Glomerular endothelial cell (primary cell): ENCODE measurements at places on chromosomes 2 and 18. TPM values are rescaled to one million over a fixed set of nuclear protein-coding genes. Genes with fewer than 3 reads are reported as not detected.

GRCh38 chr2:148906124-148906523, 31.1 kb downstream of the KIF5C start:
- no peak for DNase-seq

DNA sequence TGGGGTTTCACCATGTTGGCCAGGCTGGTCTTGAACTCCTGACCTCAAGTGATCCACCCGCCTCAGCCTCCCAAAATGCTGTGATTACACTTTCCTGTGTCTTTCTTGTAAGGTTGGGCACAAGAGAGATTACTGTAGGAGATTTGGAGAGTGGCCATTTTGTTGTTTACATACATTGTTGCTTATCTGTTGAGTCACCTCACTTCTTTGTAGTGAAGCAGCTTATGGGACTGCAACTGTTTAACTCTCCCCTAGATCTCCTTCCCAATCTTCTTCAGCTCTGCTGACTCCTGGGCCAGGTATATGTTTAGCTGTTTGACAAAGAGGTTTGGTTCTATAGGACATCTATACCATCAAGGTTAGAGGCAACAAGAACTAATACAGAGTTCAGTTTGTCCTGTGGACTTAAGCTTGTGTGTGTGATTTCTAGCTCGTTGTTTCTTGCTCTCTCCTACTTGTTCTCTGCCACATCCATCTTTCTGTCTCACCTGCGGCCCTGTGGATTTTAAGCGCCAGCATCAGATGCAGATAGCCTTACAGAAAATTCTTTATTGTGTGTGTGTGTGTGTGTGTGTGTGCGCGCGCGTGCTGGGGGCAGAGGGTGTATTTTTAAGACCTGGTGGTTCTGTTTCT, 95.4 kb downstream of the HAUS1 start:
- DNase-seq, result no peak

- no peak for DNase-seq
Observed at GRCh38 chr2:236554629-236555282, 14.9 kb upstream of the ACKR3 start.

GRCh38 chr2:101500180-101500579, 25.3 kb upstream of the RFX8 start:
- DNase-seq, result no peak

GRCh38 chr2:232028631-232029030, 67.1 kb downstream of the DIS3L2 start:
- no peak for DNase-seq

- DNase-seq, result no peak
Observed at GRCh38 chr18:13165636-13166423, 52.7 kb upstream of the LDLRAD4 start.

DNA sequence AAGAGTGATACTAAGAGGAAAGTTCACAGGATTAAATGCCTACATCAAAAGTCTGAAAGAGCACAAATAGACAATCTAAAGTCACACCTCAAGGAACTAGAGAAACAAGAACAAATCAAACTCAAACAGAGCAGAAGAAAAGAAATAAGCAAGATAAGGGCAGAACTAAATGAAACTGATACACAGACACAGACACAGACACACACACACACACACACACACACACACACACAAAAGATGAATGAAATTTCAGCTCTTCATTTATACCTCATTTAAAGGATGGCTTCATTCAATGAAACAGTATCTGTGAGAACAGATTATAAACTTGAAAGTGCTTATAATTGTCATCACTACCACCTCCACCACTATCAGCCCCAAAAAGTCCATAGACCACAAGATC, 428.9 kb downstream of the MBD2 start:
- no peak for DNase-seq

DNA sequence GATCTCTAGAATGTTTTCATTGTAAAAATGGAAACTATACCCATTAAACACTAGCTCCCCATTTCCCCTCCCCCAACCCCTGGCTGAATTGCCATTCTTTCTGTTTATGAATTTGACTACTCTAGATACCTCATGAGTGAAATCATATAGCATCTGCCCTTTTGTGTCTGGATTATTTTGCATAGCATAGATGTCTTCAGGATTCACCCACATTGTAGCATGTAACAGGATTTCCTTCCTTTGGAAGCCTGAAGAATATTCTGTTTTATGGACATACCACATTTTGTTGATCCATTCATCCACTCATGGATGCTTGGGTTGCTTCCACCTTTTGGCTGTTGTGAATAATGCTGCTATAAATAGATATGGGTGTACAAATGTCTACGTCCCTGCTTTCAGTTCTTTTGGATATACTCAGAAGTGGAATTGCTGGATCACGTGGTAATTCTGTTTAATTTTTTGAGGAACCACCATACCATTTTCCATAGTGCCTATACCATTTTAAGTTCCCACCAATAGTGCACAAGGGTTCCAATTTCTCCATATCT, 7.7 kb upstream of the ASB1 start:
- DNase-seq, result no peak

GRCh38 chr2:8242739-8243138, 439.1 kb upstream of the ID2 start:
- no peak for DNase-seq

DNA sequence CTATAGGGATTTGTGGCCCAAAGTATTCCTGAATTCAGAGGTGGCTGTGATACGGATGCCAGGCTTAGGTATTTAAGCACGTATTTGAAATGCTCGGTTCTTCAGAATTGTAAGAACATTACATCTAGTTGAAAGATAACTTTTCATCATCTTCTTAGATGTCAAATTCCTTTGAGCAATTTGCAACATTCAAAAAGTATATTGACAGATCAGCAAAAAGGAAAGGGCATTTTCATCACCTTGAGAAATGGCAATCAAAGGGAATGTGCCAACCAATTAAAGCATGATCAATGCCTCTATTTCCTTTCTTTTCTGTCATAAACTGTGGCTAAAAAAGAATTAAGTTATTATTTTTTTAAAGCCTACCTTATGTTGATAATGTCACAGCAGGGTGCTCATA, 66.3 kb upstream of the LRRTM4 start:
- DNase-seq, result no peak

DNA sequence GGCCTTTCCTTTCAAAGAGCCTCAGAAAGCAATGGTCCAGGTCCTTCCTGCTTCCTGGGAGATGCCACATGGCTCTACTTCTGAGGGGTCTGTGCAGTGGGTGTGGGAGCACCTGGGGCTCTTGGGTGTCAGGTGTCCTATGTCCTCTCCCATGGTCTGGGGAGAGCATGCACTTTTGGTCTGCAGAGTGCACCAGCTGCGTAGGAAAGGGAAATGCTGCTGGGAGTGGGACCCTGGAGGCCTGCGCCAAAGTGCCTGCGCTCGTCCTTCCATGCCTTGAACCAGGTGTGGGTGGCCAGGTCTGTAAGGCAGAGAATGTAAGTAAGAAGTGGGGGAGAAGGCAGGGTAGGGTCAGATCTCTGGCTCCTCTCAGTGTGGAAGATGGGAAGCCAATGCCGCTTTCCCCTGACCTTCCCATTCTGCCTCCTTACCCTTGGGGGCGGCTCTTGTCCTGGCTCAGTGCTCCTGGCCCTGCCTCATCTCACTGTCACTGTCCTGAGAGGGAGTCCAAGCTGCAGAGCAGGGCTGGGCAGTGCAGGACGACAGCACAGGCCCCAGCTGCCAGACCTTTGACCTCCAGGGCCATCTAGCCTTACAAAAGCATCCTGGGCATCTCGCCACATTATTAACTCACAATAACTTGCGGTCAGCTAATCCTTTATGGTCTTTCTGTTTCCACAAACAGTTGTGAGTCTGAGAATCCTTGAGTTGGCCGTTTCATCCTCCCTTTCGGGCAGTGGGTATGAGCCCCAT, 6.6 kb upstream of the PROM2 start:
- no peak for DNase-seq

- DNase-seq, result no peak
Observed at GRCh38 chr18:32095900-32096229, 4.2 kb downstream of the RNF138 start.

DNA sequence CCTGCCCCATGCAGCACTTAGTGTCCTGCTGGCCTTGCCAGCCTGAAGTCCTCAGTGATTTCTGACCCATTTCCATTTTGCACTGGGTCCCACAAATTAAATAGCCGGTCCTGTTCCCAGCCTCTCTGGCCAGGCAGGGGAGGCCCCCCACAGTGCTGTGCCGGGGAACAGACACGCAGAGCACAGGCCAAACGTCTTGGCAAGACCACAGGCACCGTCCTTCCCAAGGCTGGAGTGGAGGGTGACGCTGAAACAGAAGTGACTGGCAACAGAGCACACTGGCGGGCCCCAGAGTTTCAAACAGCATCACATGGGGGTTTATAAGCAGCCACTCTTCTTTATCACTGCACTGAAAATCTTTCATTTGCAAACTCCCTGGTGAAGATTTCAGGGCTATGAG, 52.2 kb downstream of the EDAR start:
- DNase-seq, result no peak

GRCh38 chr2:240889601-240890560, 6.1 kb downstream of the MAB21L4 start:
- no peak for DNase-seq

GRCh38 chr2:71607151-71607889, 154.0 kb downstream of the DYSF start:
- DNase-seq, result no peak

DNA sequence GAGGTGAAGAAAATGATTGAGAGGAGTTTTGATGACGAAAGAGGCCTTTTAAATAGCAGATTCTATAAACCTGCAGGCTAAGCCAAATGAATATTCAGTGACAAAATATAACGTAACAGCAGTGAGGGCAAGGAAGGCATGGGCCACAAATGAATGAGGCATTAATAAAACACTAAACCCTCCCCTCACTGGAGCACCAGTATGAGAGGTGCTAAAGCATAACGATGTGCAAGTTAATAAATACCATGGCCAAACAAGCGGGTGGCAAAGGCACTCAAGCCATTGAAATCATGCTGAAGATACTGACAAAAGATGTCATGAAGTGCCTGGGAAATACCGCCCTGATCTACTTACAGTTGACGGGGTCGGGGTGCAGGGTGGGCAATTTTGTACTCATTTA, 30.2 kb upstream of the LONRF2 start:
- no peak for DNase-seq

- no peak for DNase-seq
Observed at GRCh38 chr18:33918571-33918970, 306.1 kb downstream of the NOL4 start.

Gene UGT1A7
- total RNA-seq, result not detected in 2 replicates

Gene CTLA4
- total RNA-seq, result not detected in 2 replicates

Gene AGFG1
- total RNA-seq, result 62.4 and 68.7 TPM in 2 replicates

Gene ZNF396
- total RNA-seq, result 0.23 and 0.53 TPM in 2 replicates

Gene MARS2
- 4.4 and 8.0 TPM in 2 replicates for total RNA-seq

Gene SLC4A3
- 2.0 TPM in 2 replicates for total RNA-seq

Gene CNTNAP5
- not detected in 2 replicates for total RNA-seq

Gene KCNE4
- 0.47 and 1.2 TPM in 2 replicates for total RNA-seq
